NCI-H1092 treated with DMSO at 0.1 percent for 48 hours (cell line): ENCODE measurements at places on chromosomes 16 and 17.
A peak's percentile ranks its signal among the peaks of the same experiment; 100 is the strongest.

DNA sequence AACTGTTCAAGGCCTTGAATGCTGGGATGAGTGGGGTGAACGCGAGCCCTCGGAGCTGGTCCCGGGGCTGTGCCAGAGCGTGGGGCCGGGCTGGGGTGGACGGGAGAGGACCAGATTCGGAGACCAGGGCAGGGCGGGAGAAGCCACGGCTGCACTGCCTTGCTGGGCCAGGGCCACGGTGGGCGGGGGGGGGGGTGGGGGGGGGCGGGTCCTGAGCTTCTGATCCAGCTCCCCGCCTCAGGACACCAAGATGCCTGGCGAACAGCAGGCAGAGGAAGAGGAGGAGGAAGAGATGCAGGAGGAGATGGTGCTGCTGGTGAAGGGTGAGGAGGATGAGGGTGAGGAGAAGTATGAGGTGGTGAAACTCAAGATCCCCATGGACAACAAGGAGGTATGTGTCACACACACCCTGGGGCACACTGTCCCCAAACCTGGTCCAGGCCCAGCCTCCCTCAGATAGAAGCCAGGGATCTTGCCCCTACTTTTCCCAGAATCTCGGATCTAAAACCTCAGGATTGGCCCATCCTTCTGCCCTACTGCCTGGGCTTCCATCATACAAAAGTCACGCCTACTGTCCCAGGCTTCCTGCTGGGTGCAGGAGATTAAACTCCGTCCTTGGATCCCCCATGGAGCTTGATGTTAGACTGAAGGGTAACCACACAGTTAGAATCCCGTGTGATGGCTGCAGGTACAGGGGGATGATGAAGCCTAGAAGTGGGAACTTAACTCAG is 563 bp downstream of the ZNF771 start:
- DNase-seq: no peak

DNA sequence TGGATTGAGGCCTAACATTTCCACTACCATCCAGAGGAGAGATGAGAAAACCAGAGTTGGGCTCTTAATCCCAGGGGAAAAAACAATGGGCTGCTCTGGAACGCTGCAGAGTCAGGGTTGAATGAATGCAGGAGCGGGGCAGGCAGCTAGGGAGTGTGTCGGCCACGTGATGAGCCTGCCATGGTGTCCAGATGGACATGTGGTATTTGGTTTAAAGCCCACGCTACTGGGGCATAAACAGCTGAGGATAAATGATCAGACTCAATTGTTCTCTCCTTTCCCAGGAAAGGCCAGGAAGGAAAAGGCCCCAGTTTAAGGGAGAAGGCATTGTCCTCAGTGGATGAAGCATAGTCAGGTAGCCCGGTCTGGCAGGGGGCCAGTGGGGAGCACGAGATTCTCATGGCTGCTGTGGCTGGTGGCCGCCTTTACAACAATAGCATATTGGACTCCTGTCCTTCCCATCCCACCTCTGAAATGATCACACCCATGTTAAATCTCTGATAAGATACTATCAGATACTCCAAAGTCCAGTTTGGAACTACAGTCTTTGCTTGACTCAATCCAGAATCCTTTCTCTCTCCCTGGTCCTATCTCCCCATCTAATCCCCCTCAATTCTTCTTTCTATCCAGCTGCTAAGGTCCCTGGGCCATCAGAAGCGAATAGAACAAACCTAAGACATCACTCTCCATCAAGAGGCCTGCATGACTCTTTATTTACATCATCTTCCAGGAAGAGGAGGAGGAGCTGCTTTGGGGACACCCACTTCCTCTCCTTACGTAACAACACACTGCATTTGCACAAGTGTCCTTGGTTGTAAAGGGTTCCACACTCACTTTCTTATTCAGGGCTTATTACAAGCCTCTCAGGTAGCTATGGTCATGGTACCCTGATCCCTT is 20.4 kb downstream of the CA4 start:
- no peak for DNase-seq

- DNase-seq: peak; percentile 62
These were observed 58.0 kb upstream of the GSE1 start for GRCh38 chr16:85554889-85555718.

DNA sequence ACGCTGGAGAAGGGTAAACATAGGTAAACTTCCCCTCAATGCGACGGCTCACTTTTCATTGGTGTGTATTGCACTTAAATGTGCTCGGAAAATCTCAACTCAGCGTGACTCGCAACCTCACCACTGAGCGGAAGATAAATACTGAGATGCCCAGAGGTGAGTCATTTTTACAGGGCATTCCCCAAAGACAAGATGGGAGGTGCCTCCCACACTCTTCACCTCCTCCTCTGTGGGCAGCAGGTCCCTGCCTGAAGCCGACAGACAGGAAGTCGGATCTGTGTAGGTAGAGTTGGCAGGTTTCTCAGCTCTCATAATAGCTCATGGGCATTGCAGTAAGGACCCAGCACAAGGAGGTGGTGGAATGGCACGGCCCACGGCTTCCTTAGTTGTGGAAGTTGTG is 274.6 kb upstream of the HSBP1 start:
- DNase-seq: no peak

DNA sequence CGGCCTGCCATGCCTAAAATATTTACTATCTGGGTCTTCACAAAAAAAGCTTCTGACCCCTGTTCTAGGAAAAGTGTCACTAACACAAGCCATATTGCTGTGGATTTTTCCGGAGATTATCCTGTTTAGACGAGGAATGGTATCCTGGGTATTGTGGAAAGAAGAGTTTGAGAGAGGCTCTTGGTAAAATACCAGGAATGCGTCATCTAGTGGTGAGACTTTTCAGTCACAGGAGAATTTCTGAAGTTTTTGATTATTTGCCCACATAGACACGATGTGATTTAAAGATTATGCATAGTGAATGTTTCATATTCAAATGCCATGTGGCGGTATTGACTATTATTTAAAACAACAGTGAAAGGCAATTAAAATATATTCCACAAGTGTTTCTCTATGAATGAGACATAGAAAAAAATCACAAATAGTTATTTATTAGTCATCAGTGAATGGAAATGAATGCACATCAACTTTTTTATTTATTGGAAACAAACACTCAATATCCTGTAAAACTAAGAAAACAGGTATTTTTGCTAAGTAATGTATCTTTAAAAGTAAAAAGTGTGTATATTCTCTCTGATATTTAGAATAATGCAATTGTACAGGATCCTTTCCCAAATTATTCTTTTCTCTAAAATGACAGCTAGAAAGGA is 7.8 kb downstream of the KRT28 start:
- DNase-seq: peak; percentile 4

- peak; percentile 86 for DNase-seq
These were observed 46.3 kb downstream of the PRKCA start for GRCh38 chr17:66348584-66349165.

DNA sequence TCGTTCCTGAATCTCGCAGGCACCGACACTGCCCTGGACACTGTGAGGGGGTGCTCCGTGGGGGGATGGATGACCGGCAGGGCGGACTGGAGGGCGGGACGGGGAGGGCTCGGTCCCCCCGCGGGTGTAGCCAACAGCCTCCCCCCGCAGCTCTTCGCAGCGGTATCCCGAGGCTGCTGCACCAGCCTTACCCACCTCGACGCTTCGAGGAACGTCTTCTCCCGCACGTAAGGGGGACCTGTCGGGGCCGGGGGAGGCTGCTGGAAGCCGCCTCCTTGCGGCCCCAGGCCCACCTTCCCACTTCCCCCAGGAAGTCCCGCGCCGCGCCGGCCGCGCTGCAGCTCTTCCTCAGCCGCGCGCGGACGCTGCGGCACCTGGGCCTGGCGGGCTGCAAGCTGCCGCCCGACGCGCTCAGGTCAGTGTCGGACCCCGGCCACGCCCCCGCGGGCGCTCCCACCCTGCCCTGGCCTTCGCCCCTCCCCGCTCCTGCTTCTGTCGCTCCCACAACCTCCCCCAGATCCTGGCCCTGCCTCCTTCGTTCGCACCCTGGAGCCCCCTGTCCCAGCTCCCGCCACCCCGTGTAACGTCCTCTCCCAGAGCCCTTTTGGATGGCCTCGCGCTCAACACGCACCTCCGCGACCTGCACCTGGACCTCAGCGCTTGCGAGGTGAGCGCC is 3.3 kb downstream of the CARMIL2 start:
- DNase-seq: no peak

DNA sequence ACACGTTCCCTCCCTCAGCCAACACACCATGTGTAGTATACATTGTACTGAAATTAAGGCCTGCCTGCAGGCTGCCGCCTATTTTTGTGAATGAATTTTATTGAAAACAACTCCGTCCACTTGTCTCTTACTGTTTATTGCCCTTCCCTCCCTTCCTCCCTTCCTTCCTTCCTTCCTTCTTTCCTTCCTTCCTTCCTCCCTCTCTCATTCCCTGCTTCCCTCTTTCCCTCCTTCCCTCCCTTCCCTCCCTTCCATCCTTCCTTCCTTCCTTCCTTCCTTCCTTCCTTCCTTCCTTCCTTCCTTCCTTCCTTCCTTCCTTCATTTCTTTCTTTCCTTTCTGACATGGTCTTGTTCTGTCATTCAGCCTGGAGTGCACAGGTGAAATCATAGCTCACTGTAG is 2.3 kb downstream of the ITGAM start:
- no peak for DNase-seq

GRCh38 chr16:88712362-88712979 is 6.2 kb downstream of the CTU2 start:
- DNase-seq: no peak

GRCh38 chr17:3730881-3731429 is 7.3 kb downstream of the HASPIN start:
- DNase-seq: no peak

DNA sequence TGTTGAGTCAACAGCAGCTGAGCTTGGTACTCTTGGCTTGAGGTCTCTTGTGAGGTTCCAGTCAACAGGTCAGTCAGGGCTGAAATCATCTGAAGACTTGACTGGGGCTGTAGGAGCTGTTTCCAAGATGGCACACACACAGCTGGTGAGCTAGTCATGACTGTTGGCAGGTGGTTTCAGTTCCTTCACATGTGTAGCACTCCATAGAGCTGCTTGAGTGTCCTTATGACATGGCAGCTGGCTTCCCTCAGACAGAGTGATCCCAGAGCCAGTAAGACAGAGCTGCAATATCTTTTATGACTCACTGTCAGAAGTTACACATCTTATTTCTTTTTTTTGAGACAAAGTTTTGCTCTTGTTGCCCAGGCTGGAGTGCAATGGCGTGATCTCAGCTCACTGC is 19.5 kb upstream of the GAS7 start:
- DNase-seq: no peak

- no peak for DNase-seq
These were observed 5.0 kb downstream of the TSPAN10 start for GRCh38 chr17:81641825-81642489.

- peak; percentile 5 for DNase-seq
These were observed at the start of gene ICAM2 for GRCh38 chr17:64020056-64020766. Gene ICAM2 (minus strand): TSS chr17:64020633. CDS start chr17:64006691, 13,942 bp downstream.

- no peak for DNase-seq
These were observed 148.7 kb downstream of the AIPL1 start for GRCh38 chr17:6286233-6286632.

DNA sequence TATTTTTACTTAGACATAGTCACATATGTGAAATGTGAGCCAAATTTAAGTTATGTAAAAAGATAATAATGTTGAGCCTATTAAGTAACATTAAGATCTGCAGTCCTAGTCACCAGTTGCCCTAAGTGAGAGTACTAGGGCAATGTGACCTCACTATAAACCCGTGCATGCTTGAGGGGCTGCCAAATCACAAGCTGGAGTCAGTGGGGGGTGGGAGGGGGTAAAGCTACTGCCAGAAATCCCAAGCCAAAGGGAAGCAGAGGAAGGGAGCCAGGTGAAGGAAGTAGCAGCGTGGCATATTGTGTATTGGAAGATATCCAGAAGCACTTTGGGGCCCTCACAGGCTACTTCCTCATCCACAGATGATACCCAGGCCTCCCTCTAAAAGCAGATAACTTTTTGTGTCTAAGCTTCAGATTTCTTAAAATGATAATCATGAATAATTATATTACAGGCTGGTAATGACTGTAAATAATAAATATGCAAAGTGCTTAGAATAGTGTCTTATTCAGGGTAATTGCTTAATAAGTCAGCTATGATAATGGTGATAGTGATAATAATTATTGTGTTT is 134.1 kb downstream of the CA10 start:
- DNase-seq: peak; percentile 90

GRCh38 chr16:887846-888245 is 82.9 kb downstream of the LMF1 start:
- no peak for DNase-seq

- DNase-seq: peak; percentile 96
These were observed 45.9 kb downstream of the ABAT start for GRCh38 chr16:8720080-8720966.

DNA sequence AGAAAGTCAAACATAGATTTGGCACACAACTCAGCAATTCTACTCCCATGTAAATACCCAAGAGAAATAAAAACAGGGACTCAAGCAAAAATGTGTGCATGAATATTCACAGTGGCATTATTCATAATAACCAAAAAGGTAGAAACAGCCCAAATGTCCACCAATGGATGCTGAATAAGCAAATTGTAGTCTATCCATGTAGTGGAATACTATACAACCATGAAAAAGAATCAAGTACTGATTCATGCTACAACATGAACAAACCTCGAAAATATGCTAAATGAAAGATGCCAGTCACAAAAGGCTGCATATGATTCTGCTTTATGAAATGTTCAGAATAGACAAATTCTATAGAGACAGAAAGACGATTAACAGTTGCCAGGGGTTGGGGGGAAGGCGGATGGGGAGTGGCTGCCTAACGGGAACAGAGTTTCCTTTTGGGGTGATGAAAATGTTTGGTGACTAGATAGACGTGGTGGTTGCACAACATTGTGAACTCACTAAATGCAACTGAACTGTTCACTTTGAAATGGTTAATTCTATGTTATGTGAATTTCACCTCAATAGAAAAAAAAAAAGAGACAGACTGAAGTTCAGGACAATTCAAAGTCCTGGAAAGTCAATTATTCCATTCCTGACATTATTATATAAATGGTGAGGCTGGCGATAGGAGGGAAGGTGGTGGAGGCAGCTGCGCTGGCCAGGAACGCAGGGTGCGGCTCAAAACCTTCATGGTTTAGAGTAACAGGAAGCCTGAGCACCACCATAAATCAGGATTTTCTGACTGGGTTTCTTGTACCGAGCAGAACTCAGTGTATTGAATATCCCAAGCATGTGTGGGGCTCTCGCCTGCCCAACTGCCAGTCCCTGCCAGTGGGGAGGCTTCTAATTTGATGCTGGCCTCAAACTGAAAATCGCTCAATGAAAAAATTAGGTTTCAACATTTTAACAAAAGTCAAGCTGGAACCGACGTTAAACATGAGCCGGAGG is 300.9 kb downstream of the C16orf95 start:
- DNase-seq: no peak

- DNase-seq: peak; percentile 19
These were observed 297.3 kb downstream of the ABCC12 start for GRCh38 chr16:47858333-47858982.

DNA sequence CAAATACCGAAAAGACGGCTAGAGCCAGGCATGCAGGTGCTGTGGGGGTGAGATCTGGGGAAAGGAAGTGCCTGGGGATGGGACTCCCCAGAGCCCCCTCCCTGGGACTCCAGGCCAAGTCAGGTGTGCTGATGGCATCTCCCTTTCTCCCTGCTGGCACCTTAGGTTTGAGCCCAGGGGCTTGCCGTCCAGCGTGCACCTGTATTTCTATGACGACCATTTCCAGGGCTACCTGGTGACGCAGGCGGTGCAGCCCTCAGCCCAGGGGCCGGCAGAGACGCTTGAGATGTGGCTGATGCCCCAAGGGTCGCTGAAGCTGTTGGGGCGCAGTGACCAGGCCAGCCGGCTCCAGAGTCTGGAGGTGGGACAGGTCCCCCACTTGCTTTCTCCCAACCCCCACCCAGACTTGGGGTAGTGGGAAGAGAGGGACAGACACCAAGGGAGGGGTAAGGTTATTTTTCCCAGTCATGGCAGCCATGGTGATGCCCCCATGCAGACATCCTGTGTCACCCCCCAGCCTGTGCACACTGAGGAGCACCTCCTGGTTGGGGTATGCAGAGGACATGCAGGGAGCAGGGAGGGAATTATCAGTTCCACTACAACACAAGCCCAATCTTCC is 11.1 kb downstream of the XYLT2 start:
- DNase-seq: no peak
